ENCODE measurements at places on chromosomes 6 and 20. TPM values are rescaled to one million over a fixed set of nuclear protein-coding genes. Genes with fewer than 3 reads are reported as not detected.

- peaks cover 11% of the 10 kb centered on the region for H3K4me1 ChIP-seq
- no peak for DNase-seq
Measured at GRCh38 chr6:166330612-166331011, 11.7 kb downstream of the SFT2D1 start.

GRCh38 chr20:39968495-39968894 lies 720.5 kb downstream of the MAFB start:
- no peaks in the 10 kb centered on the region for H3K4me1 ChIP-seq
- no peak overlapping the region for H3K4me3 ChIP-seq
- no peaks in the 10 kb centered on the region for H3K36me3 ChIP-seq

DNA sequence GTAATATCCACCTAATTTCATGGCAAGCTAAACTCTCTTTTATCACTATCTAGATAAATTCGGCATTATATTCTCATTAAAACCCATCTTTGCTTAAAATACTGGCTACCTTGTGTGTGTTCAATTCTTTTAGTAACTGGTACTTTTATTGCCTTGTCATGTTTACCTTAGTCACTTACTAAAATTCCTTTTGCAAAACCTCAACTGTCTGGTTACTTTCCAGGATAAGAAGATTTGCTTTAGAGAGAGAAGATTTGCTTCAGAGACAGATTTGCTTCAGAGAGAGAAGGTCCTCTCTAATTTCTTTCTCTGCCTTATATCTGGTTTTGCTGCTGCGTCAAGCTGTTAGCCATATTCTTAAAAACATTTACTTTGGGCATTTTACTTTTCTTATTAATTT lies 151.5 kb upstream of the MLIP start:
- DNase-seq, result no peak
- H3K36me3 ChIP-seq, result no peaks in the 10 kb centered on the region
- no peaks in the 10 kb centered on the region for H3K4me1 ChIP-seq

DNA sequence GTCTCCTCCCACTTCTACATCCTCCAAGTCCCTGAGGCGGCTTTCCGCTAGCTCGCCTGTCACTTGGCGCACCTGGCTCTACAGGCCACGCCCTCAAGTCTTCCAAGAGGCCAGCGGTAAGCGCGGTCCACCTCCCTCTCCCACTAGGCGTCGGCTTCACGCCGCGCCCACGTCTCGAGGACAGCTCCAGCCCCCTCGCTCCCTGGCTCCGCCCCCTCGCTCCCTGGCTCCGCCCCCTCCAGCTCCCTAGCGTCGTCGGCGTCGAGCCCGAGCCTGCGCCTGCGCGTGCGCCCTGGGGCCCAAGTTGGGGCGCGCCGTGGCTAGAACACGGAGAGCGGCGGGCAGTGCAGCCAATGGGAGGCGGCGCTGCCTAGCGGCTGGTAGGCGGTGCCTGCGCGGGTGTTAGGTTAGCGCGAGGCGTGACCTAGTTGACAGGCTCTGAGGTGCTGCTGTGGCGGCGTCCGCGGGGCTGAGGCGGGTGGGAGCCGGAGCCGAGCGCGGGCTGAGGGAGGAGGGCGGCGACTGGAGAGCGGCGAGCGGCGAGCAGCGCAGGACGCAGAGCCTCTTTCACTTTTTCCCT lies at the start of gene MACROD2:
TSS of gene MACROD2 (plus strand) at position 431 of the 580 bp plus-strand sequence.
- peak within 1 kb of the TSS; percentile 45 for H3K27ac ChIP-seq
- DNase-seq, result peak; percentile 90
- H3K4me1 ChIP-seq, result peaks cover 7% of the 10 kb centered on the region
- no peaks in the 10 kb centered on the region for H3K36me3 ChIP-seq

DNA sequence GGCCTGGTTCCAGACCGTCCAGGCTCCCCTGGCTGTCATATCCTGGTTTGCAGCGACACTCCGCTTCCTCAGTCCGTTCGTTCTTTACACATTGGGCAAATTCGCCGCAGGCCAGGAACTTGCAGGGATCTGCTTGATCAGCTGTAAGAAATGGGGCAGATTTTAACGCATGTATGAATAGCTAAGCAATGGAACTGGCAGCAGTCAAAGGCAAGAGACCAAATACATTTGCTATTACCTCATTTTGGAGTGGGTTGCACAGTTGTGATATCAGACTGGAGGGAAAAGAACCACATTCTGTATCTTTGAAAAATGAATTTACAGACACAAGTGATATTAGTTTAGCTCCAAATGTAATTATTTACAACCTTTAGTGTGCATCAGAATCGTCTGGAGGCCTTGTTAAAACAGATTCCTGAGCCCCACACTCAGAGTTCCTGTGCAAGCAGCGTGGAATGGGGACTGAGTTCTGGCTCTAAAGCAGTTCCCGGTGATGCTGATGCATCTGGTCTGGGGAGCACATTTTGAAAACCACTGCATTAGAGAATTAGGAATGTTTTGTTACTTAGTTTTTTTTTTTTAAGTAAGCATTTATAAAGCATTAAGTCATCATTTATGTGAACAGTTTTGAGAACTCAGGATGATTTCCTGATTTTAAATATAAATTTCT lies 141.3 kb downstream of the IMPG1 start:
- no peak for DNase-seq
- H3K36me3 ChIP-seq, result no peaks in the 10 kb centered on the region
- no peak overlapping the region for H3K4me3 ChIP-seq

DNA sequence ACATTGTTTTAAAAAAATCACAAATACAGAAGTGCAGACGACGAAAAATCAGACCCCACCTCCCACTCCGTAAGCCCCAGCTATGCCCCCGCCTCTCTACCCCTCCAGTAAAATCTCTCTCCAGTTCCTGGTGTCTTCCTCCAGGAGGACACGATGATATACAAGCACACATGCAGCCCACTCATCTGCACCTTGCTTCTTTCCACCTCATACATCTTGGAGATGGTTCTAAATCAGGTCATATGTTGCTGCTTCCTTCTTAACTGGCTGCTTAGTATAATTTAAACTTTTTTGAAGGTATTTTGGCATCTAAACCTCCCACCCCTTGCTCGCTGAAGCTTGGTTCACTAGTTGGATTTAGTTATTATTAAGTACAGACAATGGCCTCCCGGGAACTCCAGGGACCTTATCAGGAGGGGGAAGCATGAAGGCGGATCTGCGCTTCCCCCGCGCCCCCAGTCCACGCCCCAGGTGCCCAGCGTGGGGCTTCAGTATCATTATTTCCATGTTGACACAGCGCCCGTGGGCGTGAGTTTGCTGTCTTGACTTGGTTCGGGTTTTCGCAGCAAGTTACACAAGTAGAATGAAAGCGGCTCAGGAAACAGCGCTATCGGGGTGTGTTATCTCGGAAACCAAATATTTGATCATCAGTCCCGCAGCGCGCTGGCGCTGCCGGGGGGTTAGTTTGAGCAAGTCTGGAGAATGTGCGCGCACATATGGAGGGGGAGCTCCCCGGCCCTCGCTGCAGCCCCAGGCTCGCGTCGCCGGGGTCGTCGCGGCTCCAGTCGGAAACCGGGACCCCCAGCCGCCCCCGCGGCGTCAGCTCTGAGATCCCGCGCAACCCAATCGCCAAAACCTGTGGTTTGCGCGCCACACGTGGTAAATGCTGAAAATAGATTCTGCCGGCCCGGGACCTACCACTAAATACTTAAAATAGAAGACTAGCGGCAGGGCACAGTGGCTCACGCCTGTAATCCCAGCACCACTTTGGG lies 2.3 kb downstream of the BMP7 start:
- H3K27ac ChIP-seq, result peak overlapping the region; percentile 48
- no peak for DNase-seq
- H3K36me3 ChIP-seq, result no peaks in the 10 kb centered on the region
- no peaks in the 10 kb centered on the region for H3K27me3 ChIP-seq
- H3K4me1 ChIP-seq, result peaks cover 40% of the 10 kb centered on the region

DNA sequence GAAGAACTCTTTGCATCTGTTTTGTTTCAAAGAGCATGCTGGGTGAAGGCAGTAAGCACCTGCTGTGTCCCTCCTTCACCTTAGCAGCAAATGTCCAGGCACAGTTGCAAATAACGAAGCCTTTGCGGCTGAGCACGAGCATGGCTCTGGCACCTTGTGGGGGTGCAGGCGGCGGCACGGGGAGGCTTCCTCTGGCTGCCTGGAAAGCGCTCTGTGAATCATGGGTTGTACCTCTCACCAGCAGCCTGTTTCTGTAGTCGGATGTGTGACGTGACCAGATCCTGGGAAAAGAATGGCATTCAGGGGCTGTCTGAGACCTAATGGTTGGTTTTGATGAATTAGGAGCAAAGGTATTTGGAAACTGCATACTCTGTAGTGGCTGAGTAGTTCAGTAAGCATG lies 144.8 kb downstream of the DTNBP1 start:
- no peak for DNase-seq
- no peak overlapping the region for H3K27ac ChIP-seq
- peaks cover 17% of the 10 kb centered on the region for H3K4me1 ChIP-seq

GRCh38 chr20:63624486-63624885 lies 2.4 kb downstream of the GMEB2 start:
- H3K27me3 ChIP-seq, result no peaks in the 10 kb centered on the region
- DNase-seq, result no peak
- H3K27ac ChIP-seq, result no peak overlapping the region
- H3K4me3 ChIP-seq, result no peak overlapping the region
- no peaks in the 10 kb centered on the region for H3K36me3 ChIP-seq
- peaks cover 37% of the 10 kb centered on the region for H3K4me1 ChIP-seq

DNA sequence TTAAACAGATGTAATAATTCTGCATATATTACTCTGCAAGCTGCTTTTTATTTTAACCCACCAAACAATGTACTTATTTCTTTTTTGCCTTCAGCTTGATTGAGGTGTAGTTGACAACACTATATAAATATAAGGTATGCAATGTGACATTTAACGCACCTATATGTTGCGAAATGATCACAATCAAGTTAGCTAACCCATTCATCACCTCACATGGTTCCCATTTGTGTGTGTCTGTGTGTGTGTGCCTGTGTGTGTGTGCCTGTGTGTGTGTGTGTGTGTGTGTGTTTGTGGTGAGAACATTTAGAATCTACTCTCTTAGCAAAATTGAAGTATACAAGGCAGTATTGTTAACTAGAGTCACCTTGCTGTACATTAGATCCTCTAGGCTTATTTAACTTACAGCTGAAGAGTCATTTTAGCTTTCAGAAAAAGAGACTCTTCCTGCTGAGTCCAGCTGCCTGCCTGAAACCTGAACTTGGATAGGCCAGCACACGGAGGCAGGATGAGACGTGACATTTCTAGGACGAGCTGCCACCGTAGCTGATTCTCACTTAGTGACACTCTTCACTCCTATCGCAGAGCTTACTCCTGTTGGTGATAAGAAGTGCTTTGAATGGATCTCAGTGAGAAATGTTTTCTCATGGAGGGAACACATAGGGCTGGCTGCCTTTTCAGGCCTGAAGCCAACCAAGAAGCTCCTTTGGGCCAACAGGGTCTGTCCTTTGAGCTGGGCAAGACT lies 126.5 kb upstream of the RIPOR2 start:
- no peak for DNase-seq
- H3K27me3 ChIP-seq, result no peaks in the 10 kb centered on the region
- no peak overlapping the region for H3K4me3 ChIP-seq
- H3K36me3 ChIP-seq, result no peaks in the 10 kb centered on the region
- H3K4me1 ChIP-seq, result peaks cover 7% of the 10 kb centered on the region

Gene BANF2
- not detected for total RNA-seq

GRCh38 chr20:58889798-58890517 lies 37.4 kb downstream of the GNAS start:
- H3K27ac ChIP-seq, result peak overlapping the region; percentile 99
- H3K27me3 ChIP-seq, result no peaks in the 10 kb centered on the region
- H3K4me3 ChIP-seq, result peak overlapping the region; percentile 89
- no peak for DNase-seq
- no peaks in the 10 kb centered on the region for H3K36me3 ChIP-seq

Gene ESF1
- total RNA-seq, result 14.0 TPM

- no peak overlapping the region for H3K27ac ChIP-seq
- no peaks in the 10 kb centered on the region for H3K27me3 ChIP-seq
- no peak overlapping the region for H3K4me3 ChIP-seq
- no peak for DNase-seq
- peaks cover 32% of the 10 kb centered on the region for H3K4me1 ChIP-seq
Measured at GRCh38 chr6:53312355-53312754, 36.4 kb downstream of the ELOVL5 start.

Gene TGM2
- total RNA-seq, result 92.8 TPM

DNA sequence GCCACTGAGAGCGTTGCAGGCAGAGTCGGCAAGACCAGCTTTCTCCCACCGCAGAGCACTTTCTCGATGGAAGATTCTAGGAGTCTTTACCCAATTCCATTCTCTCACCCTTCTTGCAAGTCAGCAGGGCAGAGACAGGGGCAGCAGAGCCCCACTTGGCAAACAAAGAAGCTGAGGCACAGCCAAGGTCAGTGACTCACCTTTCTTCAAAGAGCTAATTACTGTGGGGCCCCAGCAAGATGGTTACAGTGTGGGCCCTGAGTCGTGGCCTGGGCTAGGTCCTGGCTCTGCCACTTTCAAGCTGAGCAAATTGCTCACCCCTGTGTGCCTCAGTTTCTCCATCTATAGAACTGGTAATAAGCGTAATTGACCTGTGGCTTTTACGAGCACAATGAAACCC lies 277.0 kb downstream of the PREX1 start:
- DNase-seq, result no peak
- no peak overlapping the region for H3K4me3 ChIP-seq
- no peak overlapping the region for H3K27ac ChIP-seq
- no peaks in the 10 kb centered on the region for H3K36me3 ChIP-seq
- no peaks in the 10 kb centered on the region for H3K27me3 ChIP-seq

DNA sequence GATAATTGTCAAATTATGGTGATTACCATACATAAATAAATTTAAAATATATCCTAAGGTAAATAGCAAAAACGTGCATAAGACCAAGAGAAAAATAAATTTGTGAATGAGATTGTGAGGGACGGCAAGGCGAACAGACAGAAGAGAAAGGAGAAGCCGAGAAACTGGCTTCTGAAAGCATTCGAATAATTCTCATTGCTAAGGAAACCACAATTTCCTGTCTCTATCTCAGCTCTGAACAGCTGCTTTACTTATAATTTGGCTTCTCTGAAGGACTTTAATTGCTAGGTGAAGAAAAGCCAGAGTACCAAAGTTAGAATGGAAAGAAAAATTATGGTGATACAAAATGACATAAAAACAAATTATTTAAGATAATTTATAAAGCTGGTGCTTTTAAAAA lies 79.0 kb upstream of the RGS17 start:
- no peaks in the 10 kb centered on the region for H3K4me1 ChIP-seq
- no peaks in the 10 kb centered on the region for H3K36me3 ChIP-seq
- no peaks in the 10 kb centered on the region for H3K27me3 ChIP-seq
- no peak overlapping the region for H3K4me3 ChIP-seq
- no peak for DNase-seq

Gene CST7
- total RNA-seq, result 3.7 TPM

GRCh38 chr6:161908872-161909271 lies 635.0 kb upstream of the AGPAT4 start:
- no peak for DNase-seq
- no peak overlapping the region for H3K4me3 ChIP-seq
- H3K4me1 ChIP-seq, result no peaks in the 10 kb centered on the region
- H3K27me3 ChIP-seq, result no peaks in the 10 kb centered on the region
- H3K27ac ChIP-seq, result no peak overlapping the region

GRCh38 chr20:17628101-17628841 lies 53.8 kb downstream of the RRBP1 start:
- no peak overlapping the region for H3K4me3 ChIP-seq
- no peaks in the 10 kb centered on the region for H3K4me1 ChIP-seq
- H3K27me3 ChIP-seq, result no peaks in the 10 kb centered on the region
- DNase-seq, result no peak
- H3K36me3 ChIP-seq, result peaks cover 81% of the 10 kb centered on the region

Gene TP53TG5
- total RNA-seq, result not detected

Gene NKX2-4
- total RNA-seq, result not detected
